ENCODE measurements at places on chromosomes 1 and 21.
A peak's percentile ranks its signal among the peaks of the same experiment; 100 is the strongest.

GRCh38 chr1:43655953-43656352 is 6.0 kb downstream of the KDM4A start:
- DNase-seq = no peak

DNA sequence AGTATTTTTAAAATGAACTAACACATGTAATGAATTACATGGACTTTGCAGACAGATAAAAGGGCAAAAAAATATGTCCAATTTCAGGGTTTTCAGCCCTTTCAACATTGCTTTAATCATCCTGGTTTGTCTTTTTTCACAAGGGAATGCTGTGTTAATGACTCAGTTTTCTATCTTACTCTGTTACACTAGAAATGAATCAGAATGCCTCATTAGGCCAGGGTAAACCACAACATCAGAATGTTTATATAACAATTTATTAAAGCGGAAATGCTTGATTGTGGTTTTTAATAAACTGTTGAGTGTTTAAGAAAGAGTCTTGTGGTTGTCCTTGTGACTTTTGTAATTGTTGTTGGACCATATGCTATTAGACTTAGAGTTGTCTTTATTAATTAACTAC is 13.5 kb downstream of the GORAB start:
- DNase-seq = no peak

GRCh38 chr1:114295321-114295720 is 141.7 kb upstream of the SYT6 start:
- no peak for DNase-seq

- DNase-seq = no peak
These were observed 313.5 kb upstream of the ESRRG start for GRCh38 chr1:217036757-217037156.

DNA sequence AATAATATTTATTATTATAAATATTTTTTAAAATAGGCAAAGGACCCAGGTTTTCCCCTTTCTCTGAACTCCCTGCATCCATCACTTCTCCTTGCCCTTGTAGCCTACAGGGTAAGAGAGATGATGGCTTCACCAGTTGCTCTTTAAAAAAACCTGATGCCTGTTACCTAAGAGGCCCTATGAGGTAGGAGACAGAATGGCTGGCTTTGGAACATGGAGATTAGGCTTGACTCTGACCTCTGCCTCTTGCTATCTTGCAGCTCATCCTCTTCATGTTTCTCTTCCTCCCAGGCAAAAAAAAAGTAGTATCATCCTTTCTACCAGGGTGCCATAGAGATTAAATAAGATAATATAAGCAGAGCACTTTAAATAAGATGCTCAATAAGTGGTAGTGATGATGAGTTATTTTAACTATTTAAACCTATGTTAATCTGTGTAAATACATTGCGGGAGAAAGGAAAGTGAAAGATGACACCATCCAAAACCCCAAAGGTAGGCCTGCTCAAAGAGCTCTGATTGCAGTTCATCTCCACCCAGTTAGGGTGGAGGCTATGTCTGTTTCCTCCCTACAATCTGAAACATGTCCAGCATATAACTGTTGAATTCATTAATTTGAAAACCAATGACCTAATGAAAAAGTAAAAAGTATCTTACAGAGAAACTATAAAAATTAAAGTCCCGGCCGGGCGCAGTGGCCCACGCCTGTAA is 51.8 kb downstream of the RGS2 start:
- DNase-seq = no peak

- DNase-seq = peak; percentile 26
These were observed 10.7 kb downstream of the RAB42 start for GRCh38 chr1:28602536-28603439.

DNA sequence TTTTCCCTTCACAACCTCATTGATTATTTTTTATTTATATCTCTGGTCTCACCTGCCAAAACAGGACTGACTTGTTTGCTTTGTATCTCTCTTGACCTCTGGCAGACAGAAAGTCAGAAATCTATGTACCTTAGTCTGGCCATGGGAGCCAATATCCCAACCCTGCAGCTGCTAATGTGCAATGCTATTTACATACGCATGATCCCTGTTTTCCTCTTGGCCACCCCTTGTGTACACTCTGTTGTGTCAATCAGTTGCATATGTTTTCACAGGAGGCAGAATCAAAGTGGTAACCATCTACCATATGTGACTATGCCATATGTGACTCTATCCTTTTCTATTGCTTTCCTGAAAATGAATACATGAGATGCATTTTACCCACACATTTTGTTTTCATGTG is 688.8 kb downstream of the PLA2G4A start:
- peak; percentile 52 for DNase-seq

GRCh38 chr1:145845514-145846161 is at the start of gene NUDT17:
NUDT17 (plus strand) TSS chr1:145845630; CDS start chr1:145845641, 11 bp downstream.
- peak; percentile 74 for DNase-seq

GRCh38 chr1:6130036-6130435 is 50.1 kb downstream of the CHD5 start:
- no peak for DNase-seq

GRCh38 chr1:67213164-67213563 is 46.9 kb downstream of the IL23R start:
- DNase-seq = peak; percentile 26

DNA sequence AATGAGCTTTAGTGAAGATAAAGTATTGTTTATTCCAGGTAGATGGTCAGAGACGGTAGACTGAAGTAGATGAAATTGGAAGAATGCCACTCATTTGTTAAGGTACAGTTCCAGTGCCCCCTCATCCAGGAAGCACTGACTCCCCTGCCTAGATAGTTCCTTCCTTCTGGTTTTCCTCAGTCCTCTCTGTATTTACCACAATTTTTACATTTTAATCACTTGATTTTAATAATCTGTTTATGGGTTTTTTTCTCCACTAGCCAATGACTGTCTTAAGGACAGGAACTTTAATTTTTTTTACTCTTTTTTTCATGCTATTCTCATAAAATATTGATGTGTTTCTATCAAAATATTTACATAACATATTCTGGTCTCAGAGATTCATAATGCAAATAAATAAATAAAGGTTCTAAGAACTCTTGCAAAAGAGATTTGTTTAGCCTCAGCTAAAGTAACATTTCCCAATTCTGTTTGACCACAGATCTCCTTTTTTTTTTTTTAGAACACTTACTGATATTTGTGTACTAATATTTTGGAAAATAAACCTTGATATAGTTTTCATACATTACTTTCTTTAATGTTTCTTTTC is 651.6 kb downstream of the PLPP3 start:
- DNase-seq = no peak

GRCh38 chr21:39913706-39914305 is 46.6 kb downstream of the PCP4 start:
- DNase-seq = peak; percentile 89

GRCh38 chr1:117210831-117211261 is at the start of gene VTCN1:
VTCN1 (minus strand) TSS chr1:117210927; CDS start chr1:117210855, 72 bp downstream.
- DNase-seq = no peak

DNA sequence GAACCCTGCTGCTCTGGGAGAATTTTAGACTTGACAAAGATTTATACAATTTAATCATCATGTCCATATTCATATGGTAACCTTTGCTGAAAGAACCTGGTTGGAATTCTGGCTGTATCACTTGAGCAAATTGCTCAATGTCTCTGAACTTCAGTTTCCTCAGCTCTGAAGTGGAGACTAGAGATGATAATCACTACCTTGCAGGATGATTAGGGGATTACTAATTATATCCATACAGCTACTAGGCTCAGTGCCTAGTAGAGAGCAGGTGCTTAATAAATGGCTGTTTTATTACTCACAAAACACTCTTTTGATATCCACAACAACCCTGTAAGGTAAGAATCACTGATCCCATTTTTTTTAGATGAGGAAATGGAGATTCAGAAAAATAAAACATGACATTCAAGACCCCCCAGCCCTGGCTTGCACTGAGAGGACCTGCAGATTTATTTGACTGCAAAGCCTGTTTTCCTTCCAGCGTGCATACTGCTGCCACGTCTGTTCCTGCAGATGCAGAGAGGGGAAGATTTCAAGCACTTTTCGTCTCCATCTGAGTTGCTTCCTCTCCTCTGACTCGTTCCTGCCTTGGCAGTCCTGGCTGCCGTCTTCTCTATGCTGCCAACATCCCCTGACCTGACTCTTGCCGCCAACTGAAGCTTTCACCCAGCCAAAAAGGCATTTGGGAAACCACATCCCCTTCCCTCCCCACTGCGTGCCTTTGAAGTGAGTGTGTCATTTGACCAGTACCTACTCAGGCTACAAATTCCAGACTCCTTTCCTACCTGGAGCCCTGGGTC is 203.0 kb downstream of the PLPP3 start:
- DNase-seq = peak; percentile 59

- no peak for DNase-seq
These were observed 57.1 kb upstream of the DMRTB1 start for GRCh38 chr1:53401813-53402745.

DNA sequence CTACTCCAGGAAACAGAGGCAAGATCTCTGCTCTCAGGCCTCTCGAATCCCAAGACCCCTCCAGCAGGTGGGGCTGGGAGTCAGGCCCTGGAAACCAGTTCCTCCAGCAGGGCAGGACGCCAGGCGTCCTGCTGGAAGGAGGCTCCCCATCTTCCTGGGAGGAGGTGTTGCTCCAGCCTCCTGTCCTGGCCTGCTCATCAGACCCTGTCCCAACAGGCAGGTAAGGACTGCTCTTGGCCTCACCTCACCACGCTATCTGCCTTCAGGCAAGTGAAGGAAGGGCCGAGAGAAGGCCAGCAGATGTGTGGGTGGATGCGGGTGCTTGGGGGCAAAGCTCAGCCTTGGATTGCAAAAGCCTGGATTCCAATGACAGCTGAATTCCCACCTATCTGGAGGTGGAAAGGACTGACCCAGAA is 82.9 kb downstream of the SSBP3 start:
- no peak for DNase-seq

GRCh38 chr1:41533731-41534080 is 49.2 kb upstream of the EDN2 start:
- DNase-seq = no peak

GRCh38 chr21:36710729-36711048 is 11.8 kb downstream of the SIM2 start:
- DNase-seq = no peak

GRCh38 chr1:40232444-40232843 is 15.3 kb upstream of the TMCO2 start:
- DNase-seq = no peak

- peak; percentile 51 for DNase-seq
These were observed 109.4 kb downstream of the NAV1 start for GRCh38 chr1:201648066-201648906.

GRCh38 chr1:8604041-8604945 is 213.1 kb downstream of the RERE start:
- DNase-seq = no peak

GRCh38 chr1:186195377-186195931 is 179.6 kb downstream of the TPR start:
- no peak for DNase-seq

- no peak for DNase-seq
These were observed 55.9 kb downstream of the MACO1 start for GRCh38 chr1:25486602-25487001.

- DNase-seq = no peak
These were observed 25.8 kb downstream of the CDC7 start for GRCh38 chr1:91526496-91526895.

DNA sequence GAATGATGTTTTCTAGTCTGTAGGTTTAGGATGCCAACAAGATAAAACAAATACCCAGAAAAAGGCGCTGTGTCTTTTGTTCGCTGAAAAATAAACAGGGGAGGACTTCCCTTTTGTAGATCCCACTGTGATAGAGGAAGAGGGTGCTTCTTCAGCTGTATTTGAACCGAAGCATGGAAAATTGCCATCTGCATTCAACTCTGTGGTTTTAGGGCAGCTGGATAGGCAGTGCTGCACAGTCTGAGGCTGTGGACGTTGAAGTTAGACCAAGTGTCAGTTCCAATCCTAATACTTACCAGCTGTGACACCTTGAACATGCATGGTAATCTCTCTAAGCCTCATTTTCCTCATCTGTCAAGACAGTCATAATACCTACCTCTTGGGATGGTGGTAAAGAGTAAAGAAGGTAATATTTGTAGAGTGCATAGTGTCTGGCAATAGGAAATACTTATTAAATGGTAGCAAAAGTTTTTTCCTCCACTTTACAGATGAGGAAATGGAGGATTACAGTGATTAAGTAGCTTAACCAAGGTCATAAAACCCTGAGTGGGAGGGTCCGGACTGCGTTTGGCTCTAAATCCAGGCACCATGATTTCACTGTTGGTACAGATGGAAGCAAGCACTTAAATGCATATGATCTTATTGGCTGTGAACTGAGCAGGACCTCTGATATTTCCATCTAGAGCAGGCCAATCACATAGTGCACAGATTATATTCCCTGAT is 48.5 kb downstream of the UTP25 start:
- DNase-seq = peak; percentile 91

DNA sequence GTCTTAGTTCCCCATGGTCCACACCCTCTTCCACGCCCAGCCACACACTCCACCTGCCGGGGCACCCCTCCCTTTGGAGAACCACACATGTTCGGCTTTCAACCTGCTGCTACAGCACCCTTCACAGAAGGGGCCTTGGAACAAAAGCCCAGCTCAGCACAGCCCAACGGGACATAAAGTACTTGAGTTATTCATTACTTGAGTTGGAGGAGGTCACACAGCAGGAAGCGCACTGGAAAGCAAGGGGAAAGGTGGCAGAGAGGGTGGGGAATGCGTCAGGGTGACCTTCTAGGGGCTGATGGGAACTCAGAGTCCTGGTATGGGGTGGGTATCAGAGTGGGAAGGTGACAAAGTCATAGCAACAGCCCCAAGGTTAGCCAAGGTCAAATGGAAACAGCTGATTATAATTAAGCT is 3.0 kb upstream of the ATP1B1 start:
- peak; percentile 26 for DNase-seq

- DNase-seq = no peak
These were observed 632.0 kb downstream of the SMYD3 start for GRCh38 chr1:245874942-245875580.

DNA sequence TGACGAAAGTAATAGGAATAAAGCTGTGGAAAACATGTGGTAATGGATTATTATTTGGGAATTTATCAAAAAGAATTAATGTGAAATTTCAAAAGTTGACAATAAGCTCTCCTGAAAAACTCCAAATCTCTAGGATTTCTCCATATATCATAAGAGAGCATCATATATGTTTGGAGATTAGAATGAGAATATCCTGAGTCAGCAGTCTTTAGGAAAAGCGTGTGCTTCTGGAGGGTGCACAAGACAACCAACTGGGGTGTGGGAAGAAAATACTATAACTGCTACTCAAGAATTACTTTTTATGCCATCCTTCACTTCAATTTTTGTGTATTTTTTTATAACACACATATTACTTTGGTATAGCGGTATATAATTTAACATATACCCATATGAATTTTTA is 19.7 kb downstream of the ELK4 start:
- DNase-seq = no peak

DNA sequence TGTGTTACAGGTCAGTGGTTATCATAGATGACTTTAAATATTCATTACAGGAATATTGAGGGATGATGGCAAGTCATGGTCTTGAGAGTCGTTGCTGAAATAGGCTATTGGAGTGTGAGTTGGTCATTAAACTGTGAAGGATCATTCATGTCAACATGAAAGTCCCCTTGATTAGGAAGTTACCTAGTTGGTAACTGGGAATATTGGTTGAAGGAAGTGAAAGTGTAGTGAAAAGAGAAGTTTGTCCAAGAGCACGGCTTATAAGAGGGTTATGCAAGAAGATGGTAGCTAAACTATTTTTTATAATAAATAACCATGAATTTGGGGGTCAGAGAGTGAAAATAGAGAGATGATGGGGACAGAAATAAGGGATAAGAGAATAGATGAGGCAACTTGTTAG is 16.9 kb downstream of the CRB1 start:
- DNase-seq = no peak

Measured in NCI-H524 (cell line).